CD4-positive, alpha-beta T cell treated with Interleukin-21 for 1 hour (primary cell): ENCODE measurements at places on chromosomes 7 and 10.
A peak's percentile ranks its signal among the peaks of the same experiment; 100 is the strongest.

DNA sequence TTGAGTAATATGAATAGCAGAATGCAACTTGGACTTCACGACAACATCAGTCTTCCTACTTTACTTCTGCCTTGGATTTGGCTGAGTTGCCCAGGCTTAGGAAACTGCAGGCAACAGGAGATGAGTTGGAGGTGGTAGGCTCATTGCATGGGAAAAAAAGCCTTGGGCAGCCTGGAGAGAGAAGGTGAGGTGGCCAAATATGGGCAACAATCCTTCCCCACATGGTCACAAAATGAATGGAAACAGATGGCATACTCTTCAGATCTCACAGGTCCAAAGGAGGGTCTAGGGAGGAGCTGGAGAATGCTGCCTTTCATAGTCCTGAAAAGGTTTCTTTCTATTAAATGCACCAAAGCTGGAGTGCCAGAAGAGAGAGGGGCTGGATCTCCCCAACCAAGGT lies 128.6 kb upstream of the AOAH start:
- DNase-seq, result no peak

- DNase-seq, result no peak
These were observed 510.9 kb upstream of the FOXK1 start for GRCh38 chr7:4170997-4171786.

DNA sequence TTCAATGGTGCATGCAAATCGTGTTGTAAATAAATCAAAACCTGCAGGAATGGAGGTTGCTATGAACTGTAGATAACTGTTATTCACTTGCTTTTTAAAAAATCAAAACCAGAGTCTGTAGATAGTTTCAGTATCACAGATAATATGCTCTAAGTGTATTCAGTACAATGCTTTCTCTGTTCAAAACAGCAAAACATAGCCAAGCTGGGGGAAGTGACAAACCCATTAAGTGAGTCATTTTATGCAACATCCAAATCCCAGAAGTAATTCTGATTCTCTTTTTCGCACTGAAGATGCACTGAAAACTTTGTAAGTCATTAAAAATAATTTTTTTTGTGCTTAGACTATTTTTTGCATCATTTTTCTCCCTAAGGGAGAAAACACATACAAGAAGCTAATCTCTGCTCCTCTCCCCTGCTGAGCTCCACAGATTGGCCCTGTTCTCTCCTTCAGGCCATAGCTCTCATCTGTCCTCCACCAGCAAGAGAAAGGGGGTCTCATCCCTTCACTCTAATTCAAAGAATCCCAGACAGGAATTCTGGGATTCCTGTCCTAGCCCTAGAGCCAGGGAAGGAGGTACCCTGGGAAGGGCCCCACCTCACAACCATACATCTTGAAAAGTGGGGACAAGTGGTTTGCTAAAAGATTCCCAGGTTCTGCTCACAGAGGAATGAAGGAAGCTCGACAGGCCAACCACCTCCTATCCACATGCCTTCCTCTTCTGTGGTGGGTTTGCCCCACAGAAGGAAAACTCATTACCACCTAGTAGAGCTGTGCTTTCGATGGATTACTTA lies 4.9 kb downstream of the PRTFDC1 start:
- DNase-seq, result no peak

DNA sequence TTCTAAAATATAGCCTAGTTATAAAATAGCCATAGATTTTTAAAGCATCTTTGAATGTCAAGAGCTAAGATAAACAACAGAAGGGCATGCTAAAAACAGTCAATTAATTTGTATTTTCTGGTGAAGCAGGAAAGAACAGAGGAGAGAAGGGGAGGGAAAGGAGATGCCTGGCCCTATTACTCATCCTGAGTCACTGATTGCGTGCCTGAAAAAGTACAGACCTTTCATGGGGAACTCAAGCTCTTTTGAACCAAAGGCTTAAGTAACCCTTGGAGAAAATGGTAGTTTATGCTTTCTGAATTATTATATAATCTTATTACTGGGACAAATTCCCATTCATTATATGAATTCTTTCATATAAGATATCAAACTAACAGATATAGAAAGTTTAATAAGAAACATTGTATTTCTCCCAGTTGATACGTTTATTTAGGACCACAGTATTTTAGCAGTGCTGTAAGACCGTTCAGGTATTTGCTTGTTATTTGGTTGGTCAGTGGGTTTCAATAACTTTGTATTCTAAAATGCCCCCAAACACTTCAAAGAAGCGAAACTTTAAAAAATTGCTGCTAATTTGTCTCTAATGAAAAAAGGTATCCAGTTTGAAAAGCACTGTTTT lies 151.3 kb downstream of the HGF start:
- DNase-seq, result no peak

DNA sequence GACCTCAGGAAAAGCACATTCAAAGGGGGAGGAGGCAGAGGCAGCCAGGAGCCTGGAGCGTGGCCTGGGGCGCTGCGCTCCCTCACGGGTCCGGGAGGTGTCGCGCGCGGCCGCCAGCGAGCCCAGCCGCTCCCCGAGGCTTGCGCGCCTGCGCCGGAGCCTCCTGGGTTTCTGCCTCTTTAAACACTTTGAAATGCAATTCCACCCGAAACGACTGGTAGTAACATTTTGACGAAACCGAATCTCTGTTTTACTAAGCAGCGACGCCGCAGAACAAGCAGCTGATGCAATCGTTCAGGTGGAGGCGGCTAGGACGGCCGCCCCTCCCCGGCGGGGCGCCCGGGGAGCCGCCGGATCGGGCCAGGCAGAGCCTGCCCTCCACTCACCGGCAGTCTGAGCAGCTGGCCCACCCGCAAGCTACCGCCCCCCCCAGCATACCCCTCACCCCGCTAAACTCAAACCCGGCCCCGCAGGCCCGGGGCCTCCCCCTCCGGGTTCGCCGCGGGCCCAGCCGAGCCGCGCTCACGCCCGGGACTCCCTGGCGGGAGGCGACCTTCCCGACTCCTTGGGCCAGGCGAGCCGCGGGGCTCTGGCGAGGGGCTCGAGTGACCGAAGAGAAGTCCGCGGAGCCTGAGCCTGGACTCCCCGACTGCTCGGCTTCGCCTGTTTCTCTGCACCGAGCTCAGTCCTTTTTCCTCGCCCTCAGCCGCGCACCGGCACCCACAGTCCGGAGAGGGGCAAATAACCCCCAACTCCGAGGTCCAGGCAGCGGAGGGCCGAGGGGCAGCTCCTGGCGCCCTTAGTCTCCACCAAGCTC lies 3.2 kb downstream of the MKX start:
- DNase-seq, result peak; percentile 76

GRCh38 chr10:14611968-14612693 lies 162.6 kb downstream of the FAM107B start:
- no peak for DNase-seq

GRCh38 chr10:75269605-75270004 lies 33.8 kb upstream of the COMTD1 start:
- no peak for DNase-seq
